ENCODE measurements at places on chromosomes 4 and X.

DNA sequence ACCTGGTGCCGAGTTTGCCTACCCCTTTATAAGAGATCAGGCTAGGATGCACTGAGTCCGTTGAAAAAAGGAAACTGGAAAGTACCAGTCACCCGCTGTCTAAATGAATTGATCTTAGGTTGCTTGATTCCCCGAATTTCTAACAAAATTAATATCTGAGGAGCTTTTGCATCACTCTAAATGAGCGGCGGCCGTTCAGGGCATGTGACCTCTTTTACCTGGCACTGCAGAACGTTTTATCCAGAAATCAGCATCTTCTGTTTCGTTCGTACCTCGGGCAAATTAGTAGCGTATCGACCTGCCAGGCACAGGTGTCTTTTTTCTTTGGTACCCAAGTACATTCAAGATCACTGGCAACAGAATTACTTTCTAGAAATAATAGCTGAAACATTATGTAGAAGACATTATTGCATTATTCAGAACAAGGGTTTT is 876 bp downstream of the KLHL2 start:
- no peak for DNase-seq

DNA sequence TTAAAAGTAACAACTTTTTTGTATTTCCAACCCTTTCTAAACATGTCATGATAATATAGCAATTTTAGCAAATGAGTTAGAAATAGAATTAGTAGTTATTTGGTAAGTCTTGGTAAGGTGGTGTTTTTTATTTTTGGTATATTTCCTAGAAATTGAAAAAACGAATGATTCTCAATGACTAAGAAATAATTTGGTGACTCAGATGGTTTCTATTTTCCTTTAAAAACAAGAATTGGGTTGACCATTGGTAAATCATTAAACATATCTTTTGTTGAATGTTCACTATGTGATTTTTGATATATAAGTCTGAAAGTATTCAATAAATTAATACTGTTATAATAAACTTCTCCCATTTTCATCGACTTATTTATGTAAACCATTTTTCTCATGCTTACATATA is 206.2 kb upstream of the BANK1 start:
- no peak for DNase-seq

DNA sequence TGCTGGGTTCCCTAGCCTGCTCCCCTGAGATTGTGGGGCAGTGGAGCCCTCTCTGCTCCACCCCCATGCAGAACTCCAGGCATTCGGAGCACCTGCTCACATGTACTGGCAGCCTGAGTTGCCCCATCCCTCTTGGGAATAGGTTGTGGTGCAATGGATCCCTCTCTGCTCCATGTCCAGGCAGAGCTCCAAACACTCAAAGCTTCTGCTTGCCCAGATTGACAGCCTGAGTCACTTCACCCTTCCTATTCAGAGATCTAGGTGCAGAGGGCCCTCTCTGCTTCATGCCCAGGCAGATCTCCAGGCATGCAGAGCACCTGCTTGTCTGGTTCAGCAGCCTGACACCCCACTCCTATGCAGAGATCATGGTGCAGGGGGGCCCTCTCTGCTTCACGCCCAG is 18.6 kb upstream of the TEX13B start:
- DNase-seq, result no peak

GRCh38 chr4:27289704-27290103 is 429.1 kb downstream of the STIM2 start:
- no peak for DNase-seq

GRCh38 chrX:7201496-7201895 is 53.5 kb upstream of the PUDP start:
- no peak for DNase-seq

DNA sequence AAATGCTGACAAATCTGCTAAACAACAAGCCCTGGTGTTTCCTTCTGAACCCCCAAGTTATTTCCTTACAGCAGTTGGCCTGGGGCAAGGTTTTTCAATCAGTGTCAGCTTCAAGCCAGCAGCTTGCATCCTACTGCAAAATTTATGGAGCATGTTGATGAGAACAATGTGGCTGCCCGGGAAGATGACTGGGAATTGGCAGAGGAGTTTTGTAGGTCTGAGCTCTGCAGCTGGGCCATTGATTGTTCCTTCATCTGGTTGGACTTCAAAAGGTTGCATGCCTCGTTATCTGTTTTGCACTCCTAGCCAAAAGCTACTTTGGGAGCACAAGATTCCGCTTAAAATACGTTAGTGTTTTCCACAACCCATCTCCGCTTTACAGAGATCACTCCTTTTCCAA is 1030.3 kb upstream of the LCORL start:
- DNase-seq, result no peak
